ENCODE measurements at places on chromosomes 12 and 14.

GRCh38 chr14:49306152-49306751, 279.9 kb downstream of the RPS29 start:
- DNase-seq: peak; percentile 6

DNA sequence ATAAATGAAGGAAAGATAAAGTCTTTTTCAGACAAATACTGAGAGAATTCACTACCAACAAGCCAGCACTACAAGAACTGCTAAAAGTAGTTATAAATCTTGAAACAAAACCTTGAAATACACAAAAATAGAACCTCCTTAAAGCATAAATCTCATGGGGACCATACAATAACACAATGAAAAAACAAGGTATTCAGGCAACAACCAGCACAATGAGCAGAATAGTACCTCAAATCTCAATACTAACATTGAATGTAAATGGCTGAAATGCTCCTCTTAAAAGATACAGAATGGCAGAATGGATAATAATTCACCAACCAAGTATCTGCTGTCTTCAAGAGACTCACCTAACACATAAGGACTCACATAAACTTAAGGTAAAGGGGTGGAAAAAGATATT, 7.7 kb upstream of the IQSEC3 start:
- no peak for DNase-seq

- no peak for DNase-seq
Measured at GRCh38 chr14:48738186-48738925, 847.8 kb downstream of the RPS29 start.

GRCh38 chr12:132713123-132713522, 2.5 kb downstream of the PGAM5 start:
- peak; percentile 58 for DNase-seq

DNA sequence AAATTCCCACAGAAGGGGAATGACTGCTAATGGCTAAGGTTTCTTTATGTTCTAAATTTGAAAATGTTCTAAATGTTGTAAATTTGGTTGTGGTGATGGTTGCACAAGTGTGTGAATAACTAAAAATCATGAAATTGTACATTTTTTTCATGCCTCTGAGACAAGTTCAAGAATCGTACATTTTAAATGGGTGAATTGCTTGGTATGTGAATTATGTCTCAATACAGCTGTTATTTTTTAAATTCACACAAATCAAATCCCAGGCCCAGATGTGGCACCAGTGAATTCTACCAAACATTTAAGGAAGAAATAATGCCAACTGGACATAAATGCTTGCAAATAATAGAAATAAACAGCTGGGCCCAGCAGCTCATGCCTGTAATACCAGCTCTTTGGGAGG, 28.6 kb upstream of the RND1 start:
- no peak for DNase-seq

DNA sequence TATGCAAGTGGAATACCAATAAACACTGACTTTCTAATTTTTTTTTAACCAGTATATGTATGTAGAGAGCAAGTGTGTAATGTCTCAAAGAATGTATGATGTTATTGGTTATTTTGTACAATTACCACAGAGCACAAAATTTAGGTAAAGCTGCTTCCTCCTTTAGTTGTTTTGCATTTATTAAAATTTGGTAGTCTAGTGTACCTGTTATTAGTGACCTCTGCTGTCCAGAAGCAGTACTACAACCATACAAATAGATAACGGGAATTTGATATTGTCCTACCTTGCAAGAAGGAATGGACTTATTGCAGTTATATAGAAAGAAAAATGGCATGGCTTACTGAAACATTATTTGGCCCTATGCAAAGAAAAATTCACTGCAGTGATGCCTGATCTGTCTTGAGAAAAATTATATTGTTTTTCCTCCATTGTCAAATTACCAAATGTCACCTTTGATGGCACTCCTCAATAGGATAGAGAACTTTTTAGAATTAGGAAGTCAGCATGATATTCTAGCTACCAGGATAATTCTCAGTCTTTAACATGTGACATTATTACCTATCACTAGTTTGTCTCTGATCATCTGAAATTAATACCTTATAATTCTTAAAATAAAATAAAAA, 153.9 kb upstream of the RMST start:
- DNase-seq: peak; percentile 26

GRCh38 chr14:91241863-91242262, 2.6 kb downstream of the GPR68 start:
- DNase-seq: no peak

DNA sequence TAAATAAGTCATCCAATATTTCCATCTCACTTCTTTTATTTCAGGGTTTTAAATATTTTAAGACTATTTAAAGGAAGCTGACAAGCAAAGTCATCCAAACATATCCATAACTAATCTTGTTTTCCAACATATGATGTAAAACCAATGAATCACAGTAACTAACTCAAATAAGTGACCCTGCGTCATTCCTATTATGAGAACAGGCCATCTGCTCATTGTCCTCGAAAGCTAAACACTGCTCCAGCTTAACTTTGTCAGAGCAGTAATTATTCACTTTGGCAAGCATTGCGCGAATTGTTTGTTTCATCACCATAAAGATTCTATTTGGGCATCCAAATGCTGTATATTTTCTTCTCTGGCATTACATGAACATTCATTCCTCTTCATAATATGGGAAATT, 99.1 kb downstream of the CAPZA3 start:
- DNase-seq: no peak

DNA sequence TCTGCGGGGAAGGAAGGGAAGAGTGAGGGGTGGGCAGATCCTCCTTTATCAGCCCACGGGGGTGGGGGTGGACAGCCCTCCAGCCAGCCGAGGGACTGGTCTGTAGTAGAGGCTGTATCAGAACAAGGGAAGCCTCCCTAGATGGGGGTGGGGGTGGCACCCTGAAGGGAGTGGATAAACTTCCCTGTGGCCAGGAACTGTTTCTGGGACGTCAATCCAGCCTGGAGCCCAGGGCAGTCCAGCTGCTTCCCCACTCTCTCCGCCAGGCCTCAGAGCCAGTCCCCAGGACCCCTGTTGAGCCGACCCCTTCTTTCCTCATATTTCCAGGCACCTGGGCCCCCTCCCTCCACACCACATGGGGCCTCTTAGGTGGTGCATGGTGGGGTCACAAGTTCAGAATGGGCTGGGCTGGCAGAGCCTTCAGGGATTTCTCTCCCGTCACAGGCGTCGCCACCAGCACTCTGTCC, 6.7 kb downstream of the PLD4 start:
- DNase-seq: no peak

DNA sequence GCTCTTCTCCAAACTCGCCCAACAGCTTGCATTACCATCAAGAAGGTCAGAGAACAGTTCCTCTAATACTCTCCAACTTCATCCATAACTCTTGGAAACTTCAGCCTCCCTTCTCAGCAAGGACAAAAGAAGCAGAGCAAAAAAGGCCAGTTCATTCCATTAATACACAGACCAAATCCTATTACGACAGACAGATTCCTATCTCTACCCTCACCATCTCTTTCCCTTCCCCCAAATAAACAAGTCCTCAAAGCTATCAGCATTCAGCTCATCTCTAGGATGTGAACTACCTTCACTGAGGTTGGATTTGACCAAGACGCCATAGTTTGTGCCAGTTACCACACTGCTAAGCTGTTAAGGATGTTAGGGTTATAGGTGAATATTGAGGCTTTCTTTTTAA, 25.2 kb downstream of the SINHCAF start:
- DNase-seq: no peak

DNA sequence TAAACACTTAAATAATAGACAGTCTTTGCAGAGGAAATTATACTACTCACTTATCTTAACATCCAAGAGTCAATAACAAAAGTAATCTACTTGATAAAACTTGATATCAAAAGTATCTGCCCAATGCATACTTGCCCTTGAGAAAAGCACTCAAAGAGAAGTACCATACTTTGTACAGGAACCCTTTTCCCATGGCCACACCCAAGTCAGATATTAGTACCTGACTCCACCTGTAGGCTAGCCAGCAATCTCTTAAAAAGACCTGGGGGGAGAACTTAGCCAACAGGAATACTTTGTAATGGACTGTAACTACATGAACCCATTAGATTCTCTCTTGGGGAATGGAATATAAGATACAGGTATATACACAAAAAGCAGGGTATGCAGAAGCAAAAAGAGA, 99.6 kb upstream of the HECTD1 start:
- DNase-seq: no peak

GRCh38 chr12:41228066-41228820, 40.1 kb downstream of the PDZRN4 start:
- DNase-seq: no peak

GRCh38 chr14:69500736-69501135, 16.2 kb downstream of the PLEKHD1 start:
- DNase-seq: no peak

DNA sequence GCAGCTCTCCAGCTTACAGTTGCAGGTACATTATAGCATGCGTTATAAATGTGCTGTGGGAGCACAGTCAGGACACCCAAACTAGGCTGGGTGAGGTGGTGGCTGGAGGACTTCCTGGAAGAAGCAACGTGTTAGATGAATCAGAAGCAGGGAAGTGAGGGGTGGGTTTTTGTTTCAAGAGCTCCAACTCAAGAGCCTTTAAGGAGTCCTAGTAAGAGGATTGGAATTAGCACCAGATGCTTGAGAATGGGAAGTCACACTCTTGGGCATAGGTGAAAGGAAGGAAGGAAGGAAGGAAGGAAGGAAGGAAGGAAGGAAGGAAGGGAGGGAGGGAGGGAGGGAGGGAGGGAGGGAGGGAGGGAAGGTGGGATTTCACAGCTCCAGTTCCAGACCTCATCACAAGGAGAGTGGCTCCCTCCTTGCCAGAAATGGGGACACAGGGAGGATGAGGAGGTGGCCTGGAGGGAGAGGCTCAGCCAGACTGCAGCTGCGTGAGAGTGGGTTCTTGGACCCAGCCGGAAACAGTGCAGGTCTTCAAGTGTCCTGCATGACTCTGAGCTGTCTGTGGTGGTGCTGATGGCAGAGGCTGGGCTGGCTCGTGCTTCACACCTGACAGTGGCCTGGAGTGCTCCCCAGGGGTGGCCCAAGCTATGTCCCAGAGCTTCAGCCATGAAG, 115.7 kb upstream of the GSC start:
- no peak for DNase-seq
